ENCODE measurements at places on chromosomes 7 and 10.

- DNase-seq, result no peak
These were observed 33.9 kb upstream of the XPNPEP1 start for GRCh38 chr10:109957092-109957797.

DNA sequence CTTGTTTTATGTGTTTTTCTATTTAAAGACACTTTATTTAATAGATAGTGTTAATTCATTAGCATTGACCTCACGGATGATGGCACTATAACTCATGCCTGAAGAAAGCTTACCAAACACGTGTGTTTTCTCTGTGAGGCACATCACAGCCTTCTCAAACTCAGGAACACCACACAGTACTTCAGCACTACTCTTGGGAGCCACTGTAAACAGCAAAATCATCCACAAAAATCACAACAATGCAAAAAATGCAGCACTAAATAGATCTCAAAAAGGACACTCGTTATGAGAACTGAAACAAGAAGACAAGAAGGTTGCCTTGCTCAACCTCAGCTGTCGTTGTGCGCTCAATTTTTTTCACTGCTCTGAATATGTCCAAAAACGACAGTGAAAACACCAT is 12.0 kb upstream of the PARP12 start:
- DNase-seq, result no peak

GRCh38 chr10:70418229-70418628 is 14.3 kb downstream of the EIF4EBP2 start:
- no peak for DNase-seq

- peak; percentile 78 for DNase-seq
These were observed 6.3 kb downstream of the ATG9B start for GRCh38 chr7:151017953-151018420.

DNA sequence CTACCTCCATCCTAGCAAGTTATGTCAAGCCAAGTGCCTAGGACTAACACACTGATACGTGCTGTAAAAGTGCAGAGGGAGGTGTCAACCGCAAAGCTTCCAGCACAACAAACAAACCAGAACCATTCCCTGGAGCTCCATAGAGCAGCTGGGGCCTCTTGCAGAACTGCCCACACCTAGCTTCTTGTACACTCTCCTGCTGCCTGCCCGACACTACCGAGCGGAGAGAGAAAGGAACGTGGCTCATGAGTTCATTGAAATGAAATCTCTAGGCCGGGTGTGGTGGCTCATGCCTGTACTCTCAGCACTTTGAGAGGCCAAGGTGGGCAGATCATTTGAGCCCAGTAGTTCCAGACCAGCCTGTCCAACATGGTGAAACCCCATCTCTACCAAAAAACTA is 73.5 kb downstream of the MKI67 start:
- DNase-seq, result peak; percentile 24
